Fibroblast of lung (primary cell): ENCODE measurements at places on chromosomes 3 and 15. TPM values are rescaled to one million over a fixed set of nuclear protein-coding genes. Genes with fewer than 3 reads are reported as not detected.

The SRGAP3 gene
- total RNA-seq = 10.0 and 12.4 TPM in 2 replicates

The BCL6 gene
- 32.6 and 46.6 TPM in 2 replicates for total RNA-seq

The GRIP2 gene
- total RNA-seq = under 0.01 TPM in 2 replicates

The THSD4 gene
- total RNA-seq = 58.0 and 95.5 TPM in 2 replicates

The COX5A gene
- total RNA-seq = 33.1 and 41.9 TPM in 2 replicates

The ARGFX gene
- not detected in 2 replicates for total RNA-seq

The NAA50 gene
- total RNA-seq = 232 and 252 TPM in 2 replicates

The SPINK8 gene
- total RNA-seq = not detected in 2 replicates

The CHRNB4 gene
- total RNA-seq = not detected in 2 replicates

The FGF12 gene
- 0.17 TPM in 1 of 2 replicates, not detected in the other for total RNA-seq

The RARB gene
- total RNA-seq = 9.4 and 10.3 TPM in 2 replicates

The TNFSF10 gene
- total RNA-seq = 1.5 and 4.3 TPM in 2 replicates

The UNC13C gene
- total RNA-seq = not detected in 2 replicates

The TTLL13 gene
- total RNA-seq = under 0.01 TPM in 1 of 2 replicates, not detected in the other

The GHRL gene
- not detected in 2 replicates for total RNA-seq

The TMEM89 gene
- total RNA-seq = not detected in 2 replicates

The RCN2 gene
- 36.0 and 46.6 TPM in 2 replicates for total RNA-seq

The CLRN1 gene
- total RNA-seq = not detected in 2 replicates

The GPR176 gene
- total RNA-seq = 79.6 and 179 TPM in 2 replicates
